ENCODE measurements at places on chromosomes 13 and 19. TPM values are rescaled to one million over a fixed set of nuclear protein-coding genes. Genes with fewer than 3 reads are reported as not detected.

Gene SRRM5
- total RNA-seq = 0.18 TPM

Gene SLC5A5
- 0.21 TPM for total RNA-seq

Gene PDE4C
- total RNA-seq = 8.3 TPM

Gene RPL13A
- 2,350 TPM for total RNA-seq

Gene PRRG2
- total RNA-seq = 0.67 TPM

Gene FAM216B
- total RNA-seq = not detected
